ENCODE measurements at places on chromosomes 5 and 9.

GRCh38 chr5:168319774-168320173 lies 28.3 kb downstream of the WWC1 start:
- no peaks in the 10 kb centered on the region for H3K4me1 ChIP-seq
- DNase-seq, result no peak
- H3K36me3 ChIP-seq, result no peaks in the 10 kb centered on the region
- H3K4me3 ChIP-seq, result no peak overlapping the region

- H3K36me3 ChIP-seq, result no peaks in the 10 kb centered on the region
- peaks cover 12% of the 10 kb centered on the region for H3K4me1 ChIP-seq
- no peak for DNase-seq
- no peaks in the 10 kb centered on the region for H3K27me3 ChIP-seq
- H3K4me3 ChIP-seq, result no peak overlapping the region
- H3K27ac ChIP-seq, result no peak overlapping the region
Observed at GRCh38 chr5:172845154-172845553, 11.1 kb downstream of the ERGIC1 start.

- no peaks in the 10 kb centered on the region for H3K27me3 ChIP-seq
- no peak for DNase-seq
- H3K27ac ChIP-seq, result no peak overlapping the region
Observed at GRCh38 chr9:92008041-92008440, 58.0 kb upstream of the ROR2 start.

DNA sequence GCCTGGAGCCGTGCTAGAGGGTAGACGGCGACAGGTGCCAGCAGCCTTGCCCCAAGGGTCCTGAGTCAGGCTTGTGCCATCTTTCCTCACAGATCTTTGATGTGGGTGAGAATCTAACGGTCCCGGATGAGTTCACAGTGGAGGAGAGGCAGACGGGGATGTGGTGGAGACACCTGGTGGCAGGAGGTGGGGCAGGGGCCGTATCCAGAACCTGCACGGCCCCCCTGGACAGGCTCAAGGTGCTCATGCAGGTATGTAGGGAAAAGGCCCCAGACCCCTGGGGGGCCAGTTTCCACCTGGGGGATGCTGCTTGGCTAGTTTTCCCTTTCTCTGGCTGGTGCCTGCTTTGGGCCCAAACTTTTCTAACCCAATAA lies 24.0 kb downstream of the PTGES2 start:
- DNase-seq, result no peak
- no peaks in the 10 kb centered on the region for H3K27me3 ChIP-seq
- H3K36me3 ChIP-seq, result no peaks in the 10 kb centered on the region
- H3K4me3 ChIP-seq, result no peak overlapping the region
- H3K4me1 ChIP-seq, result peaks cover 76% of the 10 kb centered on the region
- peak overlapping the region; percentile 54 for H3K27ac ChIP-seq

DNA sequence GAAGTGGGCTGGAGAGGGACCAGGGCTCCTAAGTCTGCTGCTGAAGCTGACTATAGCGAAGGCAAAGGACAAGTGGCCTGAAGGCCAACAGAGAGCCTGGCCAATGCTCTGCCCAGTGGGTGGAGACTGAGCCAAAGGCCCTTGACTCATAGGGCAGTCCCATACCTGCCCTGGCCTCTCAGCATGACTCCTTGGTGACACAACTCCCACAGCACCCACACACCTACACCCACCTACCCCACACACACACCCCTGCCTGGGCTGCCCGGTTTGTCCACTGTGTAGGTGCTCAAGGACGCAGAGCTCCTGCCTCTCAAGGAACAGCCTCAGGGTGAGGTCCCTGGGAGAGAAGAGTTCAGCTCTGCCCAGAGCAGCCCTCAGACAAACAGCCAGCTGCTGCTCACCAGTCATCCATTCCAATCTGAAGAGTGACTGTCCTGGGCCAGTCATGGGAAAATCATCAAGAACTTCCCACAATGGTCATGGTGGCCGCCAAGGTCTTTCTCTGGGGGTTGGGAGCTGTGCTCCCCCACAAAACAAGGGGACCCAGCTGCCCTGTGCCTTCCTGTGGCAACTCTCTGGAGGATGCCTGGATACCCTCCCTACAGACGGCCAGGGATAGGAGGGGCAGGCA lies 5.0 kb downstream of the TNIP1 start:
- H3K4me1 ChIP-seq, result peaks cover 5% of the 10 kb centered on the region
- no peaks in the 10 kb centered on the region for H3K27me3 ChIP-seq
- no peak overlapping the region for H3K4me3 ChIP-seq
- no peaks in the 10 kb centered on the region for H3K36me3 ChIP-seq
- no peak overlapping the region for H3K27ac ChIP-seq

GRCh38 chr9:120236596-120236995 lies 343.4 kb downstream of the CDK5RAP2 start:
- H3K27me3 ChIP-seq, result no peaks in the 10 kb centered on the region
- no peaks in the 10 kb centered on the region for H3K4me1 ChIP-seq
- H3K36me3 ChIP-seq, result no peaks in the 10 kb centered on the region
- no peak overlapping the region for H3K27ac ChIP-seq

- H3K4me3 ChIP-seq, result no peak overlapping the region
- H3K27me3 ChIP-seq, result no peaks in the 10 kb centered on the region
- H3K27ac ChIP-seq, result no peak overlapping the region
- DNase-seq, result no peak
- H3K4me1 ChIP-seq, result peaks cover 12% of the 10 kb centered on the region
Observed at GRCh38 chr5:139690064-139690802, 42.1 kb downstream of the CXXC5 start.

GRCh38 chr5:164058621-164059020 lies 553.2 kb downstream of the MAT2B start:
- H3K27ac ChIP-seq, result no peak overlapping the region
- no peak for DNase-seq
- no peaks in the 10 kb centered on the region for H3K36me3 ChIP-seq
- no peaks in the 10 kb centered on the region for H3K27me3 ChIP-seq
- no peaks in the 10 kb centered on the region for H3K4me1 ChIP-seq
- H3K4me3 ChIP-seq, result no peak overlapping the region

DNA sequence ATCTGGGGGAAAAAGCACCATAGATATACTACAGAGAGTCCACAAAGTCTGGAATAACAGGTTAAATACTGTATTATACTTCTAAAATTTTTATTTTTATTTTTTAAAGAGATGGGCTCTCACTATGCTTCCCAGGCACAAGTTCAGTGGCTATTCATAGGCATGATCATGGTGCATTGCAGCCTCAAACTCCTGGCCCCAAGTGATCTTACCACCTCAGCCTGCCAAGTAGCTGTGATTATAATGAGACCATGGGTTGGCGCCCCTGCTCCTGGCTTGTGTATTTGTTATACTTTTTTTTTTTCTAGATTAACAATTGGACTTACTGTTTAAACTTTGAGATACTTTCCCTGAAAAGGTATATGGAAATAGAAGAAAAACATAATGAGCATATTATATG lies 25.9 kb downstream of the ERBIN start:
- H3K4me1 ChIP-seq, result no peaks in the 10 kb centered on the region
- H3K27ac ChIP-seq, result no peak overlapping the region
- no peaks in the 10 kb centered on the region for H3K27me3 ChIP-seq
- DNase-seq, result no peak

GRCh38 chr9:35112257-35113020 lies 3.2 kb downstream of the ATOSB start:
- H3K36me3 ChIP-seq, result no peaks in the 10 kb centered on the region
- peak overlapping the region; percentile 82 for H3K27ac ChIP-seq
- no peaks in the 10 kb centered on the region for H3K27me3 ChIP-seq
- H3K4me1 ChIP-seq, result peaks cover 41% of the 10 kb centered on the region

DNA sequence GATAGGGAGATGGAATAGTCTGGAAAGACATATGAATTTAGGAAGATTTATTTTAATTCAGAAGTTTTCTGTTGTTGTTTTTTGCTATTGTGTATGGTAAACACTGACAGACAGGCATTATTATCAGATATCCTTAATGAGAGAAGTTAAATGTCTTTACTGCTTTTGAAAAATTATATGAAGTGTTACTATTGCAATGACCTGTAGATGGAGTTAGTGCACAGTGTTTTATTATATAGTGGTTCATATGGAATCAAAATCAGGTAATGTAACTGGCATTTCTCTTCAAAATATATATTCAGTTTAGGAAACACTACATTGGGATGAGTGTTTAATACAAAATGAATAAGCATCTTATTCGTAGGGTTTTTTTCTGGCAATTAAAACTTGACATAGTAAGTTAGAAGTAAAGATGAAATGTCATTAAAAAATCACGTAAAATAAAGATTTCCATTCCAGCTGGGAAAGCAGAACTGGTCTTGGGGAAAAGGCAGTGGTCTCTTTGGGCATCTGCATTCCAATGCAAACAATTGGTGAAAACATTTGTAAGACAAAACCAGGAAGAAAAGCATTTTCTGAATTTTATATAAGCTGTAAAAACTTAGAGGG lies 3.9 kb downstream of the GABRA1 start:
- H3K4me1 ChIP-seq, result no peaks in the 10 kb centered on the region
- no peaks in the 10 kb centered on the region for H3K27me3 ChIP-seq
- no peaks in the 10 kb centered on the region for H3K36me3 ChIP-seq
- no peak overlapping the region for H3K4me3 ChIP-seq
- H3K27ac ChIP-seq, result no peak overlapping the region

Measured in testis (tissue), 5 donors.